B cell (primary cell): ENCODE measurements at places on chromosomes 7 and 10.

DNA sequence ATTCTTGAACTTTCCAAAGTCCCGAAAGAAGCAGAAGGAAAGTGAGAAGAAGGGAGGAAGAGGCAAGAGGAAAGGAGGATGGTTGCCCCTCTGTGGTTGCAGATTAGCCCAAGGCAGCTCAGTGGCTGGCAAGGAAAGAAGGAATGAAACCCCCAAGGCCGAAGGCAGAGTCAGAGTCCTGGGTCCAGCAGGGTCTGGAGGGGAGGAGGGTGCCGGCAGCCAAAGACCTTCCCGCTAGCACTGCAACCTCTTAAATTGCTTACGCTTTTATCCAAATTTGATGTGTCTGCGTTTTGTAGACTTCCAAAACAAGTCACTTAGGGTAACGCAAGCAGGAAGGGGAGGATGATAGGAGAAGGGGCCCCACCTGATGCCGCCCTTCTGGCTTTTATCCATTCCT, 7.4 kb upstream of the PFKP start:
- DNase-seq: no peak

- no peak for DNase-seq
Measured at GRCh38 chr10:58590152-58590840, 77.6 kb downstream of the BICC1 start.

GRCh38 chr10:59465088-59465487, 102.7 kb upstream of the FAM13C start:
- DNase-seq: no peak

- DNase-seq: no peak
Measured at GRCh38 chr7:36040679-36041078, 112.4 kb upstream of the EEPD1 start.

DNA sequence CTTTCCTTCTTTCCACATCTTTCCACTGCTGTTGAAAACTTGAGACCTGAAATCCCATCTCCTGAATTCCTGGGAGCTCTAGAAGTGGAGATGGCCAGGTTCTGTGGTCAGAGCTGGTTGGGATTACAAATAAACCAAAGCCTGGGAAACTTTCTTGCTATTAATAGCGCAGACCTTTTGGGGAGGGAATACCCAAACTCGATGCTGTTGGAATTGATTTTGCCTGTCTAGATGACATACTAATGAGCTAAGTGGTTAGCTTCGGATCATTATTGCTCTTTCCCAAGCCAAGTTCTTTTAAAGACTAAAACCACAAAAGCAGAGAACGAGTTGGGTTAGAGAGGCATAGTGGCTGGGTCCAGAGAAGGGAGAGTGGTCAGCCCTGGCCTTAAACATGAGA, 76.6 kb downstream of the TCF7L2 start:
- no peak for DNase-seq

DNA sequence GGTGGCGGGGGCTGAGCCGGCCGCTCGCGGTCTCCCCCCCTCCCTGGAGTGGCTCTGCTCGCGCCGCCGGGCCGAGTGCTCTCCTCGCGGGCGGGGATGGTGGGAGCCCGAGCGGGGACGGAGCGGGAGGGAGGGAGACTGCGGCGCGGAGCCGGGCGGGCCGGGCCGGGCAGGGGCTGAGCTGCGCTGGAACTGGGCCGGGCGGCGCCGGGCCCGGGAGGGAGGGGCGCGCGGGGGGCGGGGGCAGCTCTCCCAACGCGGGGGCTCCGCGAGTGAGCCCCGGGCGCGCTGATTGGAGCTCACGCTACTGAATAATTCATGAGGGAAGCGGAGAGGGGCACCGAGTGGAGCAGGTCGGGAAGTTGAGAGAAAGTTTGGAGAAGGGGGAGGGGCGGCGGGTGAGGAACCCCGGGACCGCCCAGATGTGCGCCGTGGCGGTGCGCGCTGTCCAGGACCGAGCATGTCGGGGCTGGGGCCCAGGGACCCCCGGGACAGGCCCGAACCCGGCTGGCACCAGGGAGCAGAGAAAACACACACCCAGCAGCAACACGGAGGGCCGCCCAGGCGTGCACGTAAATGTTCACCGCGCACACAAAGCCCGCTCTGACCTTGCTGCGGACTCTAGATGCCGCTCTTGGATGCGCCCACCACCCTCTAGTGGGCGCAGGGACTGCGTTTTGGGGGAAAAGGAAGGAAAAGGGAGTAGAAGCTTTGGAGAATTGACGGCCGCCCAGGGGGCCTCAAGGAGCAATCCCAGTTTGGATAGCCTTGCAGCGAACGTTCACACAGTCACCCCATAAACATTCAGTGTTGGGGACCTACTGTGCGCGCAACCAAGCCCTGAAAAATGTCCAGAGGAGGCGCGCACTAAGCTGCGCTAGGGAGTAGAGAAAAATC, at the start of gene EPHB4:
Gene EPHB4 (minus strand): TSS at position 194 of the 897 bp plus-strand sequence. CDS start 493 bp downstream, outside the sequence.
- peak; percentile 42 for DNase-seq

- no peak for DNase-seq
Measured at GRCh38 chr7:93036807-93037206, 81.0 kb downstream of the SAMD9 start.

DNA sequence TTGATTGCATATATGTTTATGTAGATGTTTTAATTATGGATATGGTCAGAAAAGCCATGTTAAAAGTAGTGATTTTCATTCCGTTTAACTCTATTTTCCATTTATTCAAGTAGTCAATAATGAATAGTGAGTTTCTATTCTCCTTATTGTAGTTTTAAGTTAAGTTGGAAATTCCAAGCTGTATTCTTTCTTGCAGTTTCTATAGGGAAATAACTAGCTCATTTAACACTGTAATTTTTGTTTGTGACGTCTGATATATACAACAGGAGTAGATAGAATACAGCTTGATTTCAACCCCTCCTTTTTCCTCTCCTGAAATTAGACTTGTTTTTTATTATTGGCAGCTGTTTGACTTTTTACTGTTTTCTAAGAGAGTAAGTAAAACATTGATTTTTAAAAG, 47.2 kb downstream of the SLK start:
- no peak for DNase-seq
